ENCODE measurements at places on chromosomes 16 and 17.

DNA sequence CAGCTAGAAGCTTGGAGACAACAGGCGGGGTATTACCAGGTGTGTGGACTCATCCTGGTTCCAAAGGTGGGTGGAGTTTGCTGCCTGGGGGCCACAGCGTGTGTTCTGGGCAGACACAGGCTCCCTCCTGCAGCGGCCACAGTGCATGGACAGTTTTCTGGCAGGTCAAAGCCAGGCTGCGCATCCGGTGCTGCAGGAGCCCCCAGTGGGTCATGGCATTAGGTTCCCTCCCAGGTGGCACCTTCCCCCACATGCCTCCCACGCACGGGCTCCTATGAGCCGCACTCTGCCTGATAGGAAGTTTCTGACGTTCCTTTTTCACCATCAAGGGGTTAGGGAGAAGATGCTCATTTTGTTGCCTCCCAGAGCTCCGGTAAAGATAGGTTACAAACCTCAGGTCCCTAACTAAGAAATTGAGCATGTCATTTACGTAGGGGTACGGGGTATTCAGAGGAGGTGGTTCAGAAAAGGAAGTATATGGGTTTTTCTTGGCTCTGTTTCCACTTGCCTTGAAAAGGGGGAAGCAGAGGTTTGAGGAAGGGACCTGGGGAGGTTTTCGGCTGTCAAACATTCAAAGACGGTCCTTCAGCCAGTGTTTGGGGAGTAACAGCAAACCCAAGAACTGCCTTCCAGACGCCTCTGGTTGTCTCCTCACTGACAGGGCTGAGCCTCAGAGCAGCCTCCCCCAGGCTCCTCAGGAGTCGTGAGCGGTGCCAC lies 32.7 kb upstream of the NAT9 start:
- DNase-seq, result no peak

DNA sequence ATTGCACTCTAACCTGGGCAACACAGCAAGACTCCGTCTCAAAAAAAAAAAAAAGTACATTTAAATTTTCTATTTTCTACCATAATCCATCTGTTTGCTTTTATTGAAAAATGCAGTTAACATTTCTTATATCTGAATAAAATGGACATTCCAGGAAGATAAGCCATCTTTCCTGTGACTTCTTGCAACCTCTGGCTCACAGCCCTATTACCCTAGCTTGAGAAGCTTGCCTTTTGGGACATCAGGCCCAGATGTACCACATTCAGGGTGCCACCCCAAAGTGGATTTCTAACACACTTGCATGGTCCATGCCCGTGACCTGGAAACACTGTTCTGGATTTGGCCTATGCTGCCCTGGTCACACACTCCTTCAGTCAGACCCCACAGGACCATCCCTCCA lies 30.1 kb upstream of the DDX52 start:
- no peak for DNase-seq

GRCh38 chr17:77571155-77571981 lies 387.1 kb upstream of the TNRC6C start:
- DNase-seq, result no peak

- no peak for DNase-seq
These were observed at the start of gene ACTG1 for GRCh38 chr17:81512562-81513371. ACTG1 (minus strand) TSS chr17:81512799; CDS start chr17:81512354, 445 bp downstream.

GRCh38 chr16:705431-706188 lies at the start of gene FBXL16:
FBXL16 (minus strand) TSS chr16:705801; CDS start chr16:697405, 8,396 bp downstream.
- DNase-seq, result no peak

DNA sequence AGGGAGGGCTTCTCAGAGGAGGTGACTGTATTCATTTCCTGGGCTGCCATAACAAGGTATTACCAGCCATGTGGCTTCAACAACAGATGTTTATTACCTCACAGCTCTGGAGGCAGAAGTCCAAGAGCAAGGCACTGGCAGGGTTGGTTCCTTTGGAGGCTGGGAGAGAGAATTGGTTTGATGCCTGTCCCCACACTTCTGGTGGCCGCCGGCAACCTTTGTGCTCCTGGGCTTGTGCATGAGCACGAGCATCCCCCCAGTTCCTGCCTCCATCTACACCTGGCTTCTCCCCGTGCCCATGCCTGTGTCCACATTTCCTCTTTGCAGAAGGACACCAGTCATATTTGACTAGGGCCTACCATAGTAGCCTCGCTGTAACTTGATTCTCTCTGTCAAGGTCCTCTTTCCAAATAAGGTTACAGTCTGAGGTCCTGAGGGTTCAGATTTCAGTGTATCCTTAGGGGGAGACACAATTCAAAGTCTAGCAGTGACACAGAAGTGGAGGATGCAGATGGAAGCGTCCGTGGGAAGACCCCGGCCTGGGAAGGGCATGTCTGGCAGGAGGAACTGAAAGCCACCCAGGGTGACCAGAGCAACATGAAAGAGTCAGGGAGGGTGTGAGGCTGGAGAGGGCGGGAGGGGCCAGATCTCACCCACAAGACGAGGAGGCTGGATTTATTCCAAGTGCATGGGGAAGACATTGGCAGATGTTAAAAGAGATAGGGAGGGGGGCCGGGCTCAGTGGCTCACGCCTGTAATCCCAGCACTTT lies 188.2 kb upstream of the HSBP1 start:
- DNase-seq, result no peak

DNA sequence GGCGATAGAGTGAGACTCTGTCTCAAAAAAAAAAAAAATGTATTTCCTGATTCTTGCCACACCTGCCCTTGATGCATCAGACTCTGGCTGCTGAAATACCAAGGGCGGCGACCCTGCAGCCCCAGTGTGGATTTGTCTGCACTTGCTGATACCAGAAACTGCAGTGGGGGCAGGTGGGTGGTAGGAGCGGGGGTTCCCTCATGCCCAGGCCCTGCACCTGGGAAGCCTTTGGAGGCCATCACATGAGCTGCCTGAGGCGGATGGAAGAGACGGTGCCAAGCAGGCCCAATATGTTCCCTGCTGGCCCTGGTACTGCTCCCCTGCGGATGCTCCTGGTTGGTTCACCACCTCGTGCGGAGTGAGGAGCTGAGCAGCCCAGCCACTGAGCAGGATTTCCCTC lies 50.6 kb downstream of the MARF1 start:
- no peak for DNase-seq

DNA sequence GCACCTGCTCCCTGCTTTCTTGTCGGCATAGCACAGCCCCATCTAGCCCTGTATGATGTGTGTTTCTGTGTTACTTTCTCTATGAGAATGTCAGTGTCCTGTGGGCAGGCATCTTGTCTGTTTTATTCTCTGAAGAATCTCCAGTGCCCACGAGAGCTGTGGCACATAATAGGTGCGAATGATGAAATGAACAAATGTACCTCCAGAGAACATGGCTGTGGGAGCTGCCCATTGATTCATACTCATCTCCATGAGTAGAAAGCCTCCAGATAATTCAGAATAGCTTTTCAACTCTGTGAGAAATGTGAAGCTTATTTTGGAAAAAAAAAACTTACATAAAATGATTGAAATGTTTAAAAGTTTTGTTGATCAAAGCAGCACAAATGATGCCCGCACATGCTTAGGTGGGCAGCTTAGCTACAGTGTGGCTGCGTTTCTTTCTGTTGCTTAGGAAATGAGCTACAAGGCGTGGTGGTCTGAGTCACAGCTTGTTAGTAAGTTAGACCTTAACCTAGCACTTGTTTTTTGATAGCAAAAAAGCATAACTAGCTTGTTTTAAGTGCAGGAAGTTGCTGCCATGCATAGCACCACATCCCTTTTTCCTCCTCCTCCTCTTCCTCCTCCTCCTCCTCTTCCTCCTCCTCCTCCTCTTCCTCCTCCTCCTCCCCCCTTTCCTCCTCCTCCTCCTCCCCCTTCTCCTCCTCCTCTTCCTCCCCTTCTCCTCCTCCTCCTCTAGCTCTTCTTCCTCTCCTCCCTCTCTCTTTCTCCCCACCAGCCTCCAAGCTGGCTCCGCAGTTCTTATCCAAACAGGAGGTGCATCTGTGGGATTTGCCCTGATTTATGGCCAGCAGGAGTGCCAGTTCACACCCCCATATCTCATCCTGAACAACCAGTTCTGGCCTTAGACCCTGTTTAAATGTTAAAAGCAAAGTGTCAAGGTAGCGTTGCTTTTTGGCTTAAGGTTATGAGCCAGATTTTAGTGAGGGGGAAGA lies 221.5 kb downstream of the IRF8 start:
- no peak for DNase-seq

DNA sequence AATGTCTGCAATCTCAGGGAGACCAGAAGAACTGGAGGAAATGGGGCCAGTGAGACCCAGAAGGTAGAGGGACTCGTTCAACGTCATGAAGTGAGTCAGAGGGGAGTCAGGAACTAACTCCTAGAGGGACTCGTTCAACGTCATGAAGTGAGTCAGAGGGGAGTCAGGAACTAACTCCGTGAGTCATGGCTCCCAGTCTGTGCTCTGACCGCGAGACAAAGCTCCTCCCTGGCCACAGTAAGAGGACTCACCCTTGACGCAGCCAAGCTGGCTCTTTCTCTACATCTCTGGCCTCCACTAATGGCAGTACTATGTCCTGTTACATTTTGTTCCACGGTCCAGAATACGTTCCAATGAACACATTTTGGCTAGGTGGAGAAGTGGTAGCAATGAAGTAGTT lies 902.5 kb downstream of the KCNJ2 start:
- no peak for DNase-seq

DNA sequence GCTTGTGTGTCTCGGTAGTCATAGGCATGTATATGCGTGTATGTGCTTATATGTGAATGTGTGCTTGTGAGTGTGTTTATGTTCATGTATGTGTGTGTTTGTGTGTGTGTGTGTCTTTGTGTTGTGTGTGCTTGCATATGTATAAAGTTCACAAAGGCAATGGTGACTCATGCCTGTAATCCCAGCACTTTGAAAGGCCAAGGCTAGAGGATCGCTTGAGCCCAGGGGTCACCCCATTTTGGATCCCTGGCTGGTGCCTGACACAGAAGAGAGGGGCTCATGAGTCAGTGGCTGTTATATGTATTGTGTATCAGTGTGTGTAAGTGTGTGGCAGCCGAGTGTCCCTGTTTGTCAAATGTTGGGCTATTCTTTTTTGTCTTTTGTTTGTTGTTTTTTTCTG lies 69.3 kb downstream of the ABCC1 start:
- no peak for DNase-seq

DNA sequence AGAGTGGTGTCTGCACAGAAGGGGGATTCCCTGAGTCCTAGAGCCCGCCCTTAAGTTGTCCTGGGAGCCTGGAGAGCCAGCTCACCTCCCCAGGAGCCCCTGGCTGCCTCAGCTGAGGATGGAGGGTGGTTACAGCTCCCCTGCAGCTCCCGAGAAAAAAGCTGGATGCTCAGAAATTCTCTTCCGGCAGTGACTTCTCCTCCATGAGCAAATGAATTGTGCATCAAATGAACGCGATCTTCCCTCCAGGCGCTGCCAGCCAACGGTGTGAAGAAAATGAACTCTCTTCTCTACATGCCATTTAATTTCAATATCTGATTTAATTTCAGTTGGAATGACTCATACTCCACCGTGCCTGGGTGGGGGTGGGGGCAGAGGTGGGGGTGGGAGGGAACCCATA lies 14.3 kb upstream of the C16orf74 start:
- no peak for DNase-seq

- no peak for DNase-seq
These were observed 290.4 kb downstream of the TOX3 start for GRCh38 chr16:52256310-52257078.

GRCh38 chr17:12768255-12768654 lies 21.0 kb upstream of the ARHGAP44 start:
- no peak for DNase-seq

DNA sequence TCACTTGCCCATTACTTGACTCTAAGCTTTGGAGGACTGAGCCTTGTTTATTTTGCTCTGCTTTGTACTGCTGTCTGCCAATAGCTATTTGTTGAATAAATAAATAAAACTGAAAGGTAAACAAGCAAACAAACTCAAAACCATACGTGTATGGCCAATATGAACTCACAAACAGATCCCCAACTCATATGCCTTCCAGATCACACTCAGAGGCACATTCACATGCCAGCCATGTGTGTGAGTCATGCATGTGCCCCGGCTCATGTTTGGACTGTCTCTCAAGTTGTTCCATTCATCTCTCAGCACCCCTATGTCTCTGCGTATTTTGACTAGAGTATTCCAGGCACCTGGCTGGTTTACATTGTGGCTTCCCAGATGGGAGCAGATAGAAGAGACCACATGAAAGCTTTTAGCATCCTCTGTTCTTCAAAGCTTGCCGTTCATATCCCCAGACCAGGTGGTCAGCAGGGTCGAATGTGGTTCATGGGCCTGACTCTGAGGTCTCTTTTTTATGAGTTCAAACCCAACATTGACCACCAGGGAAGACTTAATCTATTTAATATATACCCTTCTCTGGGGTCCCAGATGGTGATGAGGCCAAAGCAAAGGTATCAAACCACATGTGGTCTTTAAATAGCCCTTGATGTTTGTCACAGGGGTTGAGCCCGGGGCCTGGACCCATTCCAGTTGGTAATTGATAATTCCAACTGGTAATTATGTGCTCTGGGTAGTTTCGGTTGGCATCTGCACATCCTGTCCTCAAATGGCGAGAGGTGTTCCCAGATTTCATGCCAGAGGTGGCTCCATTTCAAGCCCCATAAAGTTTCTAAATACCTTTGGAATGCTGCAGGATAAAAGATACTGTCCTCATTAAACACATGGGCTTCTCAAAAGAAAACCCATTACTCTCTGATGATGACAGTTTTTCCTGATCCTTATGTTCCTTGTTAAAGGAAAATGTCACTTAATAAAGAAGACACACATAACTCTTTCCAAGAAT lies 287.3 kb upstream of the MAF start:
- no peak for DNase-seq

- DNase-seq, result no peak
These were observed 9.9 kb downstream of the HEXIM2 start for GRCh38 chr17:45171338-45172231.

GRCh38 chr17:9381068-9381467 lies 194.6 kb downstream of the STX8 start:
- no peak for DNase-seq

GRCh38 chr16:65624229-65624628 lies 502.4 kb upstream of the CDH11 start:
- DNase-seq, result no peak

- DNase-seq, result no peak
These were observed 64.9 kb upstream of the CHMP6 start for GRCh38 chr17:80926591-80927250.

- DNase-seq, result no peak
These were observed 135.4 kb upstream of the KIF2B start for GRCh38 chr17:53687324-53687723.

- no peak for DNase-seq
These were observed 10.6 kb downstream of the ZSCAN10 start for GRCh38 chr16:3088450-3088849.

- no peak for DNase-seq
These were observed 6.0 kb downstream of the ADAT1 start for GRCh38 chr16:75617121-75617520.

GRCh38 chr17:10105513-10106001 lies 92.8 kb downstream of the GAS7 start:
- no peak for DNase-seq

- DNase-seq, result no peak
These were observed 17.5 kb upstream of the CCL22 start for GRCh38 chr16:57341062-57341440.

- DNase-seq, result no peak
These were observed 61.4 kb upstream of the PIRT start for GRCh38 chr17:10899281-10899680.

Measured in vagina (tissue), 2 donors.